ENCODE measurements at places on chromosomes 3 and 15.
A peak's percentile ranks its signal among the peaks of the same experiment; 100 is the strongest.

- DNase-seq, result no peak
Measured at GRCh38 chr3:112769286-112769978, 77.2 kb downstream of the CD200R1L start.

DNA sequence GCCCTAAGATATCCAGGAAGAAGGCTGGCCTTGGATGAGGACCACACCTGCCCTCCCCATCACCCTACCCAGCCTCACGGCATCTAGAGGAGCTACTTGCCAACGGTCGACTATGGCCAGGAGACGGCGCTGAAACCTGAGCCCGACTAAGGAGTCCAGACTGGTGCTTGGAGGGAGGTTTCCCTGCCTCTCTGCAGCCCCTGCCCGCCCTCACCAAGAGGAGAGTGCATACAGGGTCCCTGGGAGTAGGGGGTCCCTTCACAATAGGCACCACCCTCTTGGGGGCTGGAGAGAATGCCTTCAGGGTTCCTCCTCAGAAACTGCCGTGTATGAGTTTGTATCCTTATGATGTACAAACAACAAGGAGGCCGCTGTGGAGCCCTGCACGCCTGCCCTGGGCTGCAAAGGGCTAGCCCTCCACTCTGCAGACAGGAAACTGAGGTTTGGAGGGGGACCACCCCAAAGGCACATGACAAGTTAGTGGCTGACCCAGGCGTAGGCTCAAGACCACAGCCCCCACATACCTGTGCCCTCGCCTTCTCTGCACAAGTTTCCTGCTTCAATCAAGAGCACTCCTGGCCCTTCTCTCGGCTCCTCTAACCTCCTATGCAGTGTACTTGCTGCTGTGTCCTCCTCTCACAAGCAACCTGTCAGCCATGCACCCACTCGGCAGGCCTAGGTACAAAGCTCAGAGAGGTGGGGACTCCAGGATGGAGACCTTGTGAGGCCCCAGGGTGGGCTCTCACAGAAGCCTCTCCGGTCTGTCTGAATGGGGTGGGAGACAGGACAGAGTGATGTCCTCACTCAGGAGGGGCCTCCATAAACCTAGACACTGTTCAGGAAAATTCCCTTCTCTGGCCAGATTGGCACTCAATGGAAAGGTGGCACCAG lies 7.4 kb downstream of the KLF15 start:
- no peak for DNase-seq

DNA sequence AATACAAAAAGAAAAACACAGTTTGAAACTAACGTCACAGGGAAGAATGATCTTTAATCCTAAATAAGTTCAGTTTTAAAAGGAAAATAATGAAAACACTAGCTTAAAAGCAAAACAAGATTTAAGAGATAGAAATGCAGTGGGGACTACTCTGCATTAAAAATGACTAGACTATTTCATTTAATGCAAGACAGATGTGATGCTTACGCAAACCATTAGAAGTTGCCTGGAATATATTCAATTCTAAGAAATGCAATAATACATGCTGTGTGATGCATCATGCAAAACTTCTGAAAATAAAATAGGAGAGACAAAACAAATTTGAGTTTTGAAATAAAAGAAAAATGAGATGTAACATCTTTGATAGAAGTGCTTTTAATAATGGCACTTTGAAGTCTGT lies 97.6 kb upstream of the STRIT1 start:
- DNase-seq, result no peak

GRCh38 chr15:48384616-48385015 lies 53.4 kb downstream of the DUT start:
- no peak for DNase-seq

DNA sequence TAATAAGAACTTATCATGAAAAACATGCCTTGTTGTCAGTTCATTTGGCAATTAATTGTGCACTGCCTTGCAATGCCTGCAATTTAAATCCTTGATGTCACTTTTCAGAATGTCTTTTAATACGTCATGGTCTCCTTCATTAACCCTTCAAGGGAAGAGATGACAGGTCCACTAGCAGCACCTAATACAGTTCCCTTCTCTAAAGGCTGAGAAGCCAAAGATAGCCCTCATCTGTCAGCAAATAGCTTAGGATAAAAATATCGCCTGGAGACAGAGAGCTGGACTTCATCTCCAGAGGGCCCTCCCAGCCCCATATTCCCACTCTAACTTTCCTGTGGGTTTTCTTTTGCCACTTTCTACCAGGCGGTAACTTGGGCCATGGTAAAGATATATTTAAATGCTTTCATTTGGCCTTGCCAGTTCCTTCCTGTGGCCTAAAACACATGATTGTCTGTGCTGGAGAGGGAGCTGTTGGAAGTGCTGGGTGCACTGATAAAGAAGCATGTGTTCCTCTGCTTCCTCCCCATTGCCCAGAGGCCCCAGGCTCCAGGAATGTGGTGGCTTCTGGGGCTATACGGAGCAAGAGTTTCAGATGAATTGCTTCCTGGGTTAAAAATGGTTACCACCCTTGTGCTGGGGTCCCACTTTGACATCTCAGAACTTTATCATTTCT lies 76.3 kb upstream of the UMPS start:
- DNase-seq, result no peak

DNA sequence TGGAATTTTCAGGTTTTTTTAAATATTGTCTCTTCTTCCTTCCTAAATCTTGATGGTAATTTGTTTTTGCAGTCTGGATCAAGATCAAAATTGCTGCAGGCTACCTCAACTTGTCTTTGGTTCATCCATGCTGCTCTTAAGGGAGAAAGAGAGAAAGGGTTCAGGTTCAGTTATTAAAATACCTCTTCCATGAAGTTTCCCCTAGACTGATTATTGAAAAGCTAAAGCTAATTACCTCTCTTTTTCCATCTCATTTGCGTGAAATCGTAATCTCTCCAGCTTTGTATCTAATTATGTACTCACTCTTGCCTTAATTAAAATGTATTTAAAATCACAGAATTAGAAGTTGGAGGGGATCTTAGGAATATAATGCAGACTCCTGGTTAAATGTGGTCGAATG lies 52.7 kb downstream of the SLC28A2 start:
- DNase-seq, result no peak

DNA sequence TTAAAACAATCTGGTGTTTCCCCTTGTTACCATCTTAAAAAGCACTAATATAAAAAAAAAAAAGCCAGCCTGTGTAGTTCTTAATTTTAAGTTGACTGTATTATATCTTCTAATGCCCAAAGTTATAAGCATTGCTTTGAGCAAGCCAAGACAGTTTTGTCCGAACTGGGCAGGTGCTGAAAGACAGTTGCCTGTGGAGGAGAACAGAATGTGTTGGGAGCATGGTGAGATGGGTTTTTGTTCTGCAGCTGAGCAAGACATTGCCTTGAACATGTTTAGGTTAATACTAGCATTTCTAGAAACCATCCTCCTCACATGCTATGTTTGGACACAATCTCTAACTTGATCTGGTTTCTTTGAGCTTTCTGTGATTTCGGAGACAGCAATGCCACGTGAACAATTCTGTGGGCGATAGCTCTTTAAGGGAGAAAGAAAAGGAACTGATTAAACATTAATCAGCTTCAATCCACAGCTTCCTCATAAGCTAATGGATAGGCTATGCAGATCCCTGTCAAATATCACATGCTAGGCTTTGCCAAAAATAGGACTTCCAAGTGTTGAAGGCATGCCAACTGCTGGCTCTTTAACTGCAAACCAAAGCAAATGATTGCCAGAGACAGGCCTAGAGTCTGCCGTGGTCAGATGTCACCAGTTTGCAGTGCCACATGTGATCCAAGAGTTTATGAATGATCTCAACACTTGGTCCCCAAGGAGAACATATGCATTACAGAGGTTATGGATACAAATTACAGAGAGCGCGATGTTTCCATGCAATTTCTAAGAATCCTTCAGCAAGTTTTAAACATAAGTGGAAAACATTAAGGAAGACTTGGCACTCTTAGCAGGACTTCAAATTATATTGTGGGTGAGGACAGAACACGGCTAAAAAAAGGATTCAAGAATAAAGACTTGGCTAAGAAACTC lies 428.1 kb downstream of the ROBO2 start:
- no peak for DNase-seq

DNA sequence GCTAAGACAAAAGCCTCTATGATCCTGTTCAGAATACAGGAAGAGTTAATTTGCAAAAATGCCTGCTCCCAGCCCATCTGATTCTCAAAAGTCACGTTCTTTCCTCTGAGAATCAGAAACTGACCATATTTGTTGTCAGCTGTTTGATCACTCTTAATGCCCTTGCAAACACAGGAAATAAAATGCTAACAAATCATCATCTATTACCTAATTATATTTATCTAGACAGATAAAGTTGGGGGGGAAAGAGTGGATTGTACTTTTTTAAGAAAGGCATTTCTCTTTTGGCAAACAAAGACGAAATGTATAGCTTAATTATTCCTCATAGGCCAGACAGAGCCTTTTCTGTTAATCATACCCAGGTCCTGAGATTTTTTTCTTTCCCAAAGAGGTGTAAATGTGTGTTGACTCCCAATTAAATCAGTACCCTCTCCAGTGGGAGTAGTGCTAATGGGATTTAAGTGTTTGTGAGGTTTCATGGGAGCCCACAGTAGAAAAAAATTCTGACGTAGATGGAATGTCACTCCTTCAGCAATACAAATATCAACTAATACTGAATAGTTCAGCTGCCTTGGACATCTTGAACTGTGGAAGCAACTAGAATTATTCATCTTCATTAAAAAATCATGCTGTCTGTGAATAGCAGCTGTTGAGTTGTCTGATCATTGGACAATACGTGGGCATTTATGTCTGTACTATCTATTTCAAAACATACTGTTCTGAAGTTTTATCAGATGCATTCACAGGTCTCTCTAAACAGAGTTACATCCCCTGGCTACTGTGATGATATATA lies 22.5 kb upstream of the BNIP2 start:
- no peak for DNase-seq

DNA sequence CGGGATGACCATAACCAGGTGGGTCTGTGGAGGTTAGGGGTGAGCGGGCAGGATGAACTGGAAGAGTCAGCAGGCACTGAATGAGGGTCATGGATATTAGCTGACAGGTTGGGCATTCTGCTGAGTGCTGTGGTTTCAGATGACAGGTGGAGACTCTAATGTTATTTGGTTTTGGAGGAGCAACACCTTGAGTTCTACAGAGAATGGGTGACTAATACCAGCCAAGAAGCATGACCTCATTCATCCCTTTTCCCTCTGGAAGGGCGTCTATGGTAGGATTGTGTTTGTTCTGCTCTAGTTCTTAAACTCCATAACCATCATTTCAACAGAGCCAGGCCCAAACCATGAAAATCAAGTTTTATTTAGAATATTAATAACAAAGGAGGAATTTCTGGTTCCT lies 550.7 kb upstream of the LMCD1 start:
- no peak for DNase-seq

DNA sequence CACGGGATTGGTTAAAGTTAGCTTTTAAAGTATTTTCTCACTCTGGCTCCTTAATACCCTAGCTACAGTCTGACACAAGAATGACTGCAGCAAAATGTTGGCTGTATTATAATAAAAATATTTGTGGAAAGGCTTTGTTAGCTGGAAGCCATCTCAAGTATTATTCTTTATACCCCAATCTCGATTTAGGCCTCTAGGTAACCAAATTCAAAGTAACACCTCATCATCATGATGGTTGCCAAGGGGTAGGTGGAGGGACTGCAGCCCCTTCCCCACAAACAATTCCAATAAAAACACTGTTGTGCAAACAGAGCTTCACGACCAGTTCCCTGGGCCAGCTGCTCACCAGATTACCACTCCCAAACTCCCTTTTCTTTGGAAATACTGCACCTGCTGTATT lies 759 bp upstream of the GMPS start:
- DNase-seq, result no peak

DNA sequence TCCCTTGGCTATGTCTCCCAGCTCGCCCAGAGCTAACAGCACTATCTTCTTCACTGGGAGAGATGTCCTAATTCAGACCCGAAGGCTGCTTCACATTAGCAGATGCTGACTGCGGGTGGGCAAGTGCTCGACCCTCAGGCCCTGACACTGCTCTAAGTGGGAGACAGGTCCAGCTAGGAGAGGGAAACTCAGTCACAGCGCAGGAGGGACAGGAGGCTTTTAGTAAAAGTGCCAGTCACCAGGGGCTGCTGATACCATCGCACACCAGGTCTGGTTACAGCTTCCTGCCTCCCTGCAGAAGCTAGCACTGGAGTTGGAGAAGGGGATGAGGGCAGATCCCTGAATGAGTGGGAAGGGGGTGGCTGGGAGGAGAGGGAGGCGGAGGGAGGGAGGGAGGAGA lies 365.8 kb upstream of the RGMA start:
- DNase-seq, result no peak

DNA sequence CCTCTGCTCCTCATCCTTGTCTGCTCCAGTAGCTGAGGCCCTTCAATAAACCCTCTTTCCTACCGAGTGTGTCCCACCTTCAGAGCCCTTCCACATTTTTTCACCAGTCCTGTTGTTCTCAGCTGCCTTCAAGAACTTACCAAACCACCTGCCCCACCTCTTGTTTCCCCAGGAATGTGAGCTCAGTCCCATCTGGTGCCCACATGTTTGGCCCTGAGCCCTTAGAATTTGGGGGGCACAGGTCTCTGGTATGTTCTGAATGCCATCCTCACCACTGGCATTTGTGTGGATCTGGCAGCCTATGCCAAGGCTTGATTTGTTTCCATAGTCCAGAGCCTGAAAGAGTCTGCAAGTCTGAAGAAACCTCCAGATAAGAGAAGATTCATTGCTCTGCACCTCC lies 315.2 kb upstream of the PPP2R3A start:
- no peak for DNase-seq

- peak; percentile 98 for DNase-seq
Measured at GRCh38 chr3:115713284-115713683, 90.0 kb downstream of the GAP43 start.

GRCh38 chr3:174538151-174538550 lies 321.0 kb upstream of the NAALADL2 start:
- no peak for DNase-seq

DNA sequence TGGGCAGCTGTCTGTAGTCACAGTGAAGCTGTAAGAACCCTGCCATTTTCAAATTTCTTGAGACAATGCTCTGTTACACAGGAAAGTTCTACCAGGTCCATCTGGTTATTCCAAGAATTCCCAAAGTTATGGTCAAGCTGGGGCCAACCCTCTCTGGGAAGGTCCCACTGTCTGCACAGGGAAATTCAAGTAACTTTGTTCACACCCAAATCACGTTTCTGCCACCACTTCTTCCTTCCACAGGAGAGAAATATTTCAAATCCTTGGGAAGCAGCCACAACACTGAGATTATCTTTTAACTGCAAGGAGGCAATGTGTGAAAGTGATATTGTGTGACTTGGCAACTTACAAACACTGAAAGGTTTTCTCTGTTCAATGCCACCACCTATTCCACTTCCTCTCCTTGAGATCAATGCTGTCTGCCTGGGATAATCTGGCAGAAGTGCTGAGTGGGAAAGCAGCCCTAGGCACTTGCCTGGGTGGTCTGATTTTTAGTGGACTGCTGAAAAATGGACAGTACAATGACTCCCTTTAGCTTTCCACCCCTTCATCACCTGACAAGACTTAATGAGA lies 5.6 kb downstream of the SCAMP2 start:
- DNase-seq, result no peak

- DNase-seq, result no peak
Measured at GRCh38 chr3:45646051-45646585, 43.1 kb upstream of the SACM1L start.

GRCh38 chr3:95627697-95628096 lies 1186.7 kb upstream of the EPHA6 start:
- DNase-seq, result no peak
